ENCODE measurements at places on chromosomes 1 and 21. TPM values are rescaled to one million over a fixed set of nuclear protein-coding genes. Genes with fewer than 3 reads are reported as not detected.

SLAMF6 gene
- total RNA-seq: 0.19 TPM

FAM163A gene
- not detected for total RNA-seq

SHE gene
- total RNA-seq: 19.9 TPM

CELA3B gene
- not detected for total RNA-seq

OLFML2B gene
- 9.2 TPM for total RNA-seq

FBLIM1 gene
- total RNA-seq: 66.6 TPM

- no peak for DNase-seq
Measured at GRCh38 chr1:30695439-30695841, 27.9 kb downstream of the MATN1 start.

GRCh38 chr1:112579801-112580510, 39.0 kb downstream of the ST7L start:
- DNase-seq: no peak

DNA sequence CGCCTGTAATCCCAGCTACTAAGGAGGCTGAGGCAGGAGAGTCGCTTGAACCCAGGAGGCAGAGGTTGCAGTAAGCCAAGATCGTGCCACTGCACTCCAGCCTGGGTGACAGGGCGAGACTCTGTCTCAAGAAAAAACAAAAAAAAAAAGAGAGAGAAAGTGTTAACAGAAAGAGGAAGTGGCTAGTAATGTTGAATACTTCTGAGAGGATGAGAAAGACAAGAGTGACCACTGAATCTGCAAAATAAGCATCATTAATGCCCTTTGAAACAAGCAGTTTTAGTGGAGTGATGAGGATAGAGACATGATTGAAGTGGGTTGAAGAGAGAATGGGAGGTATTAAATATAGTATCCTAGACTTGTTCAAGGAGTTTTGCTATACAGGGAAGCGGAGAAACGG, 11.7 kb downstream of the MPZ start:
- no peak for DNase-seq

GRCh38 chr1:200427744-200428143, 17.9 kb upstream of the ZNF281 start:
- DNase-seq: no peak

DNA sequence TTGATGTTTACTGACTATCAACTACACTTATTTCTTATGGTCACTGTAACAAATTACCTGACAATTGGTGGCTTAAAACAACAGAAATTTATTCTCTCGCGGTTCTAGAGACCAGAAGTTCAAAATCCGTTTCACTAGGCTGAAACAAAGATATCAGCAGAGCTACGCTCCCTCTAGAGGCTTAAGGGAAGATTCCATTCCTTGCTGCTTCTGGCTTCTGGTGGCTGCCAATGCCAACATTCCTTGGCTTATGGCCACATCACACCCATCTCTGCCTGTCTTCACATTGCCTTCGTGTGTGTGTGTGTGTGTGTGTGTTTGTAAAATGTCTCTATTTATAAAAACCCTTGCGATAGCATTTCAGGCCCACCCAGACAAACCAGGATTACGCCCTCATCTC, 66.4 kb downstream of the LMX1A start:
- DNase-seq: no peak

DNA sequence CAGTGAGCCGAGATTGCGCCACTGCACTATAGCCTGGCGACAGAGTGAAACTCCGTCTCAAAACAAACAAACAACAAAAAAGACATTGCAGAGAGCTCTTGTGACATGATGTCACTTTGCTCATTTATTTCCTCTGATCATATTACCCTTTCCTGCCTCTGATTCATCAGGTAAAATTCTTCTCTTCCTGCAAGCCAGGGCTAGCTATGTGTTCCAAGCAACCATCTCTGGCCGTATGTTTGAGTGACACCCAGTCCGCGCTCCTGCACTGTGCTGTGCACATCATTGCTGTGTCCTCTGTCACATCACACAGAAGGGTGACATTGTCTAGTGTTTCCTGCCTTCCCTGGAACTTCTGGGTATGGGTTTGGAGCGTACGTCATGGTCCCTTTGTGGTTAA, 251.3 kb downstream of the PCP4 start:
- no peak for DNase-seq

GRCh38 chr1:197954718-197955418, 37.7 kb downstream of the LHX9 start:
- DNase-seq: no peak

- DNase-seq: no peak
Measured at GRCh38 chr21:25369524-25370300, 237.6 kb downstream of the MRPL39 start.

- no peak for DNase-seq
Measured at GRCh38 chr1:61085983-61086644, 3.8 kb downstream of the NFIA start.

DNA sequence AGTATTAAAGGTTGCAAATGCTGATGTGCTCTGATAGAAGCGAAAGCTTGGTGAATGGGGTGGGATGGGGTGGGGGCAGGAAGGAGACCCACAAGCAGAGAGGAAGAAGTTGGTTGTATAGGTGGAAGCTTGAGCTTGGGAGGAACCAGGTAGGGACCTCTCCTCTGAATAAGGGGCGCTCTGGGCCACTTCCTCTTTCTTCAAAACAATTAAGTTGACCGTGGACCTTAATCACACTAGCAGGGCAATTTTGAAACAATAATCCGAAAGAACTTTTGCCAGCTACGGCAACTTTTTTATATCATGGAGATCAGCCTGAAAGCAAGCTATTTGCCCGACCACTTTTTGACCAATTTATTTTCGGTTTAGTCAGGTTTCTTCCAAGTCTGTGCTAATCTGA, 1.9 kb upstream of the DYRK1A start:
- DNase-seq: no peak

GRCh38 chr1:154342132-154342531, 16.8 kb downstream of the ATP8B2 start:
- DNase-seq: no peak

DNA sequence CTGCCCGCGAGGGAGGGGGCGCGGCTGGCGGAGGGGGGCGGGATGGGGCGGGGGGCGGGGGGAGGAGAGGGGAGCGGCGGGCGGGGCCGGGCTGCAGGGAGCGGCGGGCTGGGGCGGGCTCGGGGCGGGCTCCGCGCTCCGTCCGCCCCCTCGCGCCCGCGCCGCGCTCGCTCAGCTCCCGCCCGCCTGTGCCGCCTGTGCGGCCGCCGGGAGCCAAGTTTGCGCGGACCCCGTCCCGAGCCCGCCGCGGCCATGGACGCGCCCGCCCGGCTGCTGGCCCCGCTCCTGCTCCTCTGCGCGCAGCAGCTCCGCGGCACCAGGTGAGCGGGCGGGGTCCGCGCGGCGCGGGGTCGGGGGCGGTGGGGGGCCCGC, at the start of gene GABRD:
TSS of gene GABRD (plus strand) at position 174 of the 372 bp plus-strand sequence. CDS start at position 253, 79 bp downstream.
- DNase-seq: no peak

DNA sequence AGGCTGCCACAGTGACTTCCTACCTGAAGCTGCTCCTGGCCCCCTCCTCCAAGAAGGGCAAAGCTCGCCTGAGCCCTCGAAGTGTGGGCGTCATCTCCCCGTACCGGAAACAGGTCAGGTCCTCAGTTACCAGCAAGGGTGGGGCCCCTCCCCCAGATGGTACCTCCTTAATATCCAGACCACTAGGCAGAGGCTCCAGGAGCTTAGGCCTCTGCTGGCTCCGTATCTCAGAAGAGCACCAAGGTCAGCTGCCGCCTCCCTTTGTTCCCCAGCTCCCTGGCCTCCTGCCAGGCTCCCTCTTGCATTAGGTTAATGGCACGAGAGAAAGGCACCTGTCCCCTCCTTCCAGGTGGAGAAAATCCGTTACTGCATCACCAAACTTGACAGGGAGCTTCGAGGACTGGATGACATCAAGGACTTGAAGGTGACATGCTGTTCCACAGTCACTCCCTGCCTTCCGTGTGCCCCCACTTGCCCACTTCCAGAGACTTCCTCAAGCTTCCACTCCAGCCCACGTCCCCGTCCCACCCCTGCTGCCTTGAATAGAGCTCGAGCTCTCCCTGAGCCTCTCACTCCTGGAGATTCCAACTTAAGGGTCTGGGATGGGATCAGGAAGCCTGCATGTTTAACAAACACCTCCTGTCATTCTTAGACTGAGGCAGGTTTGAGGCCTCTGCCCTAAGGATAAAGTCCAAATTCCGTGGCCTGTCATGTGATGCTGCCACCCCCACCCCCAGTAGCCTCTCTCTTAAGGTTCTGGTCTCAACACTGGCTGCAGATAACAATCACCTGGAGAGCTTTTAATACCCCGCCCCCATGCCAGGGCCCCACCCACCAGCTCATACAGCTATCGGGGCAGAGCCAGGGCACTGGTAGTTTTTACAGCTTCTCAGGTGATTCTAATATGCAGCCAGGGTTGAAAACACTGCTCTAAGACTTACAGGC, 8.3 kb downstream of the RHOC start:
- no peak for DNase-seq

All from right atrium auricular region (tissue), 2 donors.